Breast epithelium (tissue), 4 donors: ENCODE measurements at places on chromosomes 1 and 21.

DNA sequence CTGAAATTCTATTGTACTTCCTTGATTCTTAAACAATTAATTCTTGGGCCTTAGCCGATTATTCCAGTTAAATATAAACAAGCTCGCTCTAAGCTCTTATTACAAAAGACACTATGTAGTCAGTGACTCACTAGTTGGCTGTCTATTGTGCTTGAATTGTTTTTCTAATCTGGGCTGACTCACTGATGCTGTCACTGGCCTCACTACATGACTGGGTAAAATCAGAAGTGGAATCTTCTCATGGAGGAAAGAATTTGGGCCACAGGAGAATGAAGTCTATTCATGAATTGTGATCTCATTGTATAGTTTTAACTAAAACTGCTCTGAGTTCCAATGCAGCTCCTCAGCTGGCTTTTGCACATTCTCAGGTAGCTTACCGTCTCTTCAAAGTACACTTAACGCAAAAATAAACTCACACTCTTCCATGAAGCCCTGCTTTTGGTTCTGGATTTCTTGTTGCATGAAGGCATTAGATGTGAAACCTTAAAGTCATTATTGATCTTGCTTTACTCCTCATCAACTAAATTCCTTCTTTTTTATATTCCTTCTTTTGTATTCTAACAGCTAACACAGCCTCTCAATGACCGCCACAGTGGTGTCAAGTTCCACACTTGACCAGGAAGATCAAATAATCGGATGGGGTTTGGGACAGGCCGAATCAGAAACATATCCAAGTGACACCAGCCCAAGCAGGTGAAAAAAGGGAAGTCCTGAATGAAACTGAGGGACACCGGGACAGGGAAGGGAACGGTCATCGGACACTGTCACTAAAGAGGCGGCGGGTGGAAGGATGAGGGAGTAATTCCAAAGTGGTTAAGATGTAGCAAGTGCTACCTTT is 80.9 kb upstream of the LBR start:
- peak overlapping the region; percentile 66 for H3K27ac ChIP-seq
- H3K4me1 ChIP-seq: no peaks in the 10 kb centered on the region
- H3K27me3 ChIP-seq: no peaks in the 10 kb centered on the region

DNA sequence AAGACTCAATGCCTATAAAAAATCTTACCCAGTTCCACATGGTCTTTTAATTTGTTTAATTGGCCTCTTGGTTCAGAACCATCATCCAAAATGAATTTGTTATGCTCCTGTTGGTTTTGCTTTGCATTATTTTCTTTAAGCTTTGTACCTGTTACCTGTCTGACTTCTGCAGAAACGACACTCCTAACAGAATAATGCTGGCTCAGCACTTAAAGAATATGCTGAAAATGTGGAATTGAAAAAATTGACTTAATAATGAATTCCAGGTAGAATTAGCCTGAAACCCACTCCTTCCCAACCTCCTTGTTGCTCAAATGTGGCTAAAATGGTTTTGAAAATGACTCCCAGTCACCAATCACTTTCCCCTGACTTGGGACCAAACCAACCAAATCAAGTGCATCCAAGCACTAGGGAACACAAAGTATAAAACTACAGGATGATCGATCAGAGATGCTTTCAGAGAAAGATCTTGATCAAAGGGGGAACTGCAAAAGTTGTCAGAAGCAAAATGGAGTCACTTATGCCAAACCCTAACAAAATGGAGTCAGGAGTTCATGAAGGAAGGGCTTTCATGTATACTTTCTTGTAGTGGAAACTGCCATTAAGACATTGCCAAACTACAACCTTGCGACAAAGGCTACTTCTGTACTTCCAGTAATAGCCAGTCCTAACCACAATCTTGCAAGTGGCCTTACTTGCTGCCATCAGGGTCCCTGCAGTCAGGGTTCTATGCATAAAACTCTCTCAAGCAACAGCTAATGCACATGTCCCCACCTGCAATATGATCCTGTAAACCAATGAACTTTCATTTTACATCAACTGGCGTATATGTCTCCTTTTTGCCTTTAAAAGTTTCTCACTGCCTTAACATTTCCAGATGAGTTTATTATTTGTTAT is 5.4 kb downstream of the GBP7 start:
- no peak overlapping the region for H3K4me3 ChIP-seq
- DNase-seq: no peak
- no peak overlapping the region for H3K27ac ChIP-seq
- no peaks in the 10 kb centered on the region for H3K36me3 ChIP-seq
- H3K4me1 ChIP-seq: no peaks in the 10 kb centered on the region
- H3K27me3 ChIP-seq: no peaks in the 10 kb centered on the region

DNA sequence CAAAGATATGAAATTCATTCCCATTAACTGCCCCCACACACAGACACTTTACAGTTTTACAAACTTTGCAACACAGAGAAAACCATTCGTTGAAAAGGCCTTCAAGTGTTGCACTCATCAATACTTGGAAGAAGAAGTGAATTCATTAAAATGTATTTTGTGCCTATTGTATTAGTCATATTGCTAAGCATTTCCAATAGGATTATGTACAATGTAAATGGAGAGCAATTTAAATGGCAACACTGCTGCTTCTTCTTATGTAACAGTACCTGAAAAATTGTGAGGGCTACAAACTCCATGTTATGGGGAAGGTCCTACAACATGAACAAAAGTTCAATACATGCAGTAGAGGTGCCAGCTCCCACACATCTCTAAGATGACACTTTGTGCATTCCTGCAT is 209.3 kb upstream of the POGK start:
- H3K4me1 ChIP-seq: no peaks in the 10 kb centered on the region
- H3K27me3 ChIP-seq: no peaks in the 10 kb centered on the region
- H3K27ac ChIP-seq: no peak overlapping the region
- no peaks in the 10 kb centered on the region for H3K36me3 ChIP-seq
- H3K4me3 ChIP-seq: no peak overlapping the region

- H3K4me1 ChIP-seq: no peaks in the 10 kb centered on the region
- no peak for DNase-seq
- H3K27me3 ChIP-seq: no peaks in the 10 kb centered on the region
- H3K36me3 ChIP-seq: no peaks in the 10 kb centered on the region
- no peak overlapping the region for H3K27ac ChIP-seq
- no peak overlapping the region for H3K4me3 ChIP-seq
These were observed 67.3 kb downstream of the NOS1AP start for GRCh38 chr1:162136760-162137159.

DNA sequence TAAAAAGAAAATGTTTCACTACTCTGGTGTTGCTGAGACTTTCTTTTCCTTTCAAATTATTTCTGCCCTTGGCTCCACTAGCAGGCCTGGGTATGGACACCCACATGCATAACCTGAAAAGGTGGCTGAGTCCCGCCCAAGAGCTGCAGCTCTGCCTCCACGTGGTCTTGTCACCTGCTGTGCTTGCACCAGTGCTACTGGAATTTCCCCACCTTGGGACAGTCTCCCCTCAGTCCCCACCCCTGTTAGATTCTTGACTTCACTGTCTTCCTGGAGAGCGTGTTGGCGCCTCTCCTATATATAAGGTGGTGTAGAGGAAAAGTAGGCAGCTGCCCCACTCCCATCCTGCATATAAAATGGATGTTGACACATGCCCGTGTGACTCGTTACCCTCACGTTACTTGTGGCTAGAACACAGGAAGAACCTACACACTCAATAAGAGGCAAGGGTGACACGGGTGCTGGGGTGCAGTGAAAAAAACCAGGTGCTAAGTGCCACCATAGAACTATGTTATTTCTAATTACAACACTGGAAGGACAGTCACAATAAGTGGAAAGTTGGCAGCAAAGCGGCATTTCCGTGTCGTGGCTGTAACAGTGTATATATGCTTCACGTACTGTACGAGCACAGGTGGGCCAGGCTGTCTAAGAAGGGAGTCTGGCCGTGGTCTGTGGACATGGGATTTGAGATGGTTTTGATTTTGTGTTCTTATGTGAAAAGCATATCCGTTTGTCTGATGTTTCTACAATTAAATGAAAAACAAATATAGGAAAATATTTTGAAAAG is 61.0 kb downstream of the POFUT2 start:
- no peaks in the 10 kb centered on the region for H3K27me3 ChIP-seq
- H3K27ac ChIP-seq: no peak overlapping the region
- H3K4me1 ChIP-seq: no peaks in the 10 kb centered on the region
- no peaks in the 10 kb centered on the region for H3K36me3 ChIP-seq
- DNase-seq: no peak

DNA sequence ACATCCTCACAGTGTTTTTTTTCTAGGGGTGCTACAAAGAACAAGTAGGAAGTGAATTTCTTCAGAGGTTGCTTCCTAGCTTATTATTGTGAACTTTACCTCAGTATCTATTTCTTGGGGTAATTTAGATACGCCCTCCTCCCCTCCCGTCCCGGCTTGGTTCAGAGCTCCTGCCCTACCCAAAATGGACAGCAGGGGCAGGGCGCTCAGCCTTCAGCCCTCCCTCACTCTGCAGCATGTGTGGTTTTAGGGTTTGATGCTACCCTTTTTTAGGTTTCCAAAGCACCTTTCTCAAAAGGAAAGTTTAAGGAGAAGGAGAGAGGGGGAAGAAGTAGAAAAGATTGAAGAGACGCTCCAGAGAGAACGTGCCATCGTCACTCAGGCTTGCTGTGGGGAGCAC is 16.9 kb upstream of the POGK start:
- H3K4me3 ChIP-seq: no peak overlapping the region
- H3K36me3 ChIP-seq: no peaks in the 10 kb centered on the region
- H3K27ac ChIP-seq: no peak overlapping the region
- DNase-seq: no peak
- H3K4me1 ChIP-seq: no peaks in the 10 kb centered on the region

- H3K4me3 ChIP-seq: no peak overlapping the region
- peaks cover 3% of the 10 kb centered on the region for H3K4me1 ChIP-seq
- peak overlapping the region; percentile 77 for H3K27ac ChIP-seq
- H3K36me3 ChIP-seq: no peaks in the 10 kb centered on the region
- peak; percentile 85 for DNase-seq
These were observed 3.1 kb upstream of the P3R3URF start for GRCh38 chr1:46179138-46180081.

DNA sequence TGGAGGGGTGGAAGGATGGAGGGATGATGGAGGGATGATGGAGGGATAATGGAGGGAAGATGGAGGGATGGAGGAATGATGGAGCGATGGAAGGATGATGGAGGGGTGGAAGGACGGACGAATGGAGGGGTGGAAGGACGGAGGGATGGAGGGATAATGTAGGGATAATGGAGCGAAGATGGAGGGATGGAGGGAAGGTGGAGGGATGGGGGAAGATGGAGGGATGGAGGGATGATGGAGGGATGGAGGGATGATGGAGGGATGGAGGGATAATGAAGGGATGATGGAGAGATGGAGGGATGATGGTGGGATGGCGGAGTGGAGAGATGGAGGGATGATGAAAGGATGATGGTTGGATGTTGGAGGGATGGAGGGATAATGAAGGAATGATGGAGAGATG is 61.3 kb downstream of the KCNAB2 start:
- DNase-seq: no peak
- H3K4me1 ChIP-seq: no peaks in the 10 kb centered on the region
- no peak overlapping the region for H3K4me3 ChIP-seq

DNA sequence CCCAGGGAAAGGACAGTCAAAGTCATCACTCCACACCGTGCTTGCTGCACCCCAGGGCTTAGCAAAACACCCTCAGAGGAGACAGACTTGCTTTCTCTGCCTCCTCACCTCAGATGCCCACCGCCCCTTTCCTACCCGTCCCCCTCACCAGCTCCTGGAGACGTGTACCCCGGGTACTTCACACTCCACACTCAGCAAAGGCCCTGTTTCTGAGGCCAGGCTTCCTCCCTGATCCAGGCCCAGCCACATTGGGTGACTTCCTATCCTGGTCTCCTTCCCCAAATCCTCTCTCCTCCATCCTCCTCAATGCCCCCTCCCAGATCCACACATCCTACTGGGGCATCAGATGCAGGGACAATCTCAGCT is 116.7 kb downstream of the DMRTB1 start:
- no peaks in the 10 kb centered on the region for H3K4me1 ChIP-seq
- H3K27ac ChIP-seq: no peak overlapping the region
- H3K27me3 ChIP-seq: no peaks in the 10 kb centered on the region
- H3K36me3 ChIP-seq: no peaks in the 10 kb centered on the region
- peak; percentile 19 for DNase-seq
- H3K4me3 ChIP-seq: no peak overlapping the region

DNA sequence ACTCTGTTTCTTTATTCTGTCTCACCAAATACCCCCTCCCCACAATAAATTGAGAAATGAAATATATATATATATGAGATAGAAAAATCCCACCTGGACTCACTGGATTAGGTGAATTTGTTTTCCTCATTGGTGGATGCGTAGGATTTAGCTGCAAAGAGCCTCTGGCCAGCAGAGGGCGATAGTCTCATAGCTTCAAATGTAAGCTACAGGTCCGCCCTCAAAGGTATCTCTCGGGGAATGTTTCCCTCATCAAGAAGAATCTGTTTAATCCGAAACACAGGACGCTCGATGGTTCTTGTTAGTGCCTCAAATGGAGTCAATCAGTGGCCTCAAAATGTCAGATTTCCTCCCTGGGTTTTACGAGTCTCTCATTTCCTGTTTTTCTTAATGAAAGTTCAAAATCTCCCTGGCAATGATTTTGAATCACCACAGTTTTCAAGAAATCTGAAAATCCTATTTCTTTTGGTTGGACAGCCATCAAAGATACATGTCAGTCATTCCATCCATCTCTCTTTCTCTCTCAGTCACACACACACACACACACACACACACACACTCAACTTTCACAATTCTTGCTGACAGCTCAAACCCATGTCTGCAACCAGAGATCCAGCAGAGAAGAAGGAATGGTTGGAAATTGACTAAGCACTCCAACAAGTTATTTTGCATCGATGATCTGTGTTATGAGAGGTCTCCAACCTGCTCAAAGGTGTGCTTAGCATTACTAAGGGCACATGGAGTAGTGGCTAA is 13.9 kb upstream of the CAMK1G start:
- H3K27ac ChIP-seq: no peak overlapping the region
- DNase-seq: peak; percentile 77
- H3K4me1 ChIP-seq: no peaks in the 10 kb centered on the region
- H3K27me3 ChIP-seq: no peaks in the 10 kb centered on the region
